ENCODE measurements at places on chromosomes 2 and 18.

- H3K27ac ChIP-seq, result no peak overlapping the region
- no peak overlapping the region for H3K4me3 ChIP-seq
- H3K27me3 ChIP-seq, result no peaks in the 10 kb centered on the region
- no peak for DNase-seq
- H3K4me1 ChIP-seq, result no peaks in the 10 kb centered on the region
Observed at GRCh38 chr18:79930020-79930642, 21.3 kb downstream of the SLC66A2 start.

DNA sequence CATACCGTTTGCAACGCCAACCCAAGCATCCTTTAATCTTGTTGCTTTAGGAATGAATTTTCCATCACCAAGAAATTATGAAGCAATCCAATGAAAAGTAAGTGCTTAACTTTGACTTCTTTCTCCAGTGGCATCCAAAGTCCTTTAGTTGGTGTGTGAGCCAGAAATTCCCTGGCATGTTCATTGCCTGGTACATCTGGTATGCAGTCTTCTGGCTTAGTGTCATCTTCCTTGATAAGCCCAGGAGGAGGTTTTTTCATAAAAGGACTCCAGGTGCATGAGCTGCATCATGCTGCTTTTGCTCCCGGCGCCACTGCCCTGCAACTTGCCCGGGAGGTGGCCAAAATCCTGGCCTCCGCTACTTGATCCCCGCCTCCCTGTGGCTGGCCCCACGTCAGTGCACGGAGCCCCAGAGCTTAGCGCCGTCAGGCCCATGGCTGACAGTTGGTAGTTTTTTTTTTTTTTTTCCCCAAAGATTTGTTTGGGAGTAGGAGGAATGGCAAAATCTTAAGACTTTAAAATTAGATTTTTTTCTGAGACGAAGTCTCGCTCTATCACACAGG is 58.7 kb downstream of the PUM2 start:
- peak overlapping the region; percentile 37 for H3K27ac ChIP-seq
- H3K36me3 ChIP-seq, result peaks cover 84% of the 10 kb centered on the region
- no peak overlapping the region for H3K4me3 ChIP-seq
- no peaks in the 10 kb centered on the region for H3K27me3 ChIP-seq

DNA sequence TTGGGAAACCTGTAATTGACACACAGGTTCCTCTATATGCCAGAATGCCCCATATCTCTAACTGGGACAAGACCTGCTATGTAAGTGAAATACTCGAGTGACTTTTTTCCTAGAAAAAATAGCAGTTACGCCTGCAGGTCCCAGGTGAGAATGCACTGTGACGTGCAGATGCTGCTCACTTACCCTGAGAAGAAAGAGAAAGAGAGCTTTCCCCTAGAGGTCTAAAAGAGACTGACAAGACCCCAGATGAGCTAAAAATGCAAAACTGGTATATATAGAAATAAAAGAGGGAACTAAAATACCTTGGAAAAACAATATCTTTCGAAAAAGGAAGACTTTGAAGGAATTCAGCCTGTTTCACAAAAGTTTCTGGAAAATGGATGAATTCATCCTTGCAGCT is 383.0 kb upstream of the DCC start:
- no peaks in the 10 kb centered on the region for H3K4me1 ChIP-seq
- no peak for DNase-seq
- no peak overlapping the region for H3K4me3 ChIP-seq
- H3K27ac ChIP-seq, result no peak overlapping the region

- H3K36me3 ChIP-seq, result no peaks in the 10 kb centered on the region
- no peaks in the 10 kb centered on the region for H3K27me3 ChIP-seq
- no peak overlapping the region for H3K27ac ChIP-seq
- DNase-seq, result no peak
- no peaks in the 10 kb centered on the region for H3K4me1 ChIP-seq
- H3K4me3 ChIP-seq, result no peak overlapping the region
Observed at GRCh38 chr2:146632707-146633106, 1212.1 kb upstream of the ACVR2A start.

- H3K4me3 ChIP-seq, result no peak overlapping the region
- no peak overlapping the region for H3K27ac ChIP-seq
- H3K36me3 ChIP-seq, result no peaks in the 10 kb centered on the region
- H3K4me1 ChIP-seq, result peaks cover 7% of the 10 kb centered on the region
- no peaks in the 10 kb centered on the region for H3K27me3 ChIP-seq
- DNase-seq, result no peak
Observed at GRCh38 chr2:16717477-16717876, 51.8 kb upstream of the CYRIA start.

DNA sequence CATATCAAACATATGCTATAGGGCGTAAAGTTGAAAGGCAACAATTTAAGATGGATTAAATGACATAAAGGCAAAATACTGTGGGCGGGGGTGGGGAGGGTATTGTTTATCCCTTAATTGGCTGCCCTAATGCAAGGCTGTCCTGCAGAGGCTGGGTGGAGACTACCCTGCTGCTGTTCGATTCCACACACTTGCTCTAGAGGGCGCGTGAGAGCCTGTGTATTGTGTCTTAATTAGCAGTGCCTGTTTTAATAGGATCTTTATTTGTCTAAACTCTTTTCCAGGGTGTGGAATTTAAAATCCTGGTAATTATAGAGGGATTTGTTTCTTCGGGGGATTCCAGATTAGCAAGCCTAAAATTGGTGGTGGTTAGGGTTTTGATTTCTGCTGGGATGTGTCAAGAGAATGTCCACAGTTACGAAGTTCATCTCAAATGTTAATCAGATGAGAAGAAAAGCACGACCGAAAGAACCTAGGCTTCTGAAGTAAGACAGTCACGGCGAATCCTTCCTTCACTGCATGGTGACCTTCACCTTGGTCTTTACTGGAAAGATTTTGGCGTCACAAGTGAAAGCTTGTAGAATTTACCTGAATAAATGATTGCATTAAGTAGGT is 103.5 kb upstream of the MAP3K20 start:
- H3K36me3 ChIP-seq, result no peaks in the 10 kb centered on the region
- H3K27me3 ChIP-seq, result no peaks in the 10 kb centered on the region
- H3K4me3 ChIP-seq, result no peak overlapping the region
- no peak overlapping the region for H3K27ac ChIP-seq
- DNase-seq, result peak; percentile 43

GRCh38 chr2:53188851-53189510 is 578.6 kb upstream of the CHAC2 start:
- no peak for DNase-seq
- no peaks in the 10 kb centered on the region for H3K36me3 ChIP-seq
- H3K4me1 ChIP-seq, result no peaks in the 10 kb centered on the region

- H3K4me3 ChIP-seq, result no peak overlapping the region
- DNase-seq, result no peak
- H3K27ac ChIP-seq, result no peak overlapping the region
Observed at GRCh38 chr2:47636596-47637264, 146.2 kb upstream of the MSH6 start.

DNA sequence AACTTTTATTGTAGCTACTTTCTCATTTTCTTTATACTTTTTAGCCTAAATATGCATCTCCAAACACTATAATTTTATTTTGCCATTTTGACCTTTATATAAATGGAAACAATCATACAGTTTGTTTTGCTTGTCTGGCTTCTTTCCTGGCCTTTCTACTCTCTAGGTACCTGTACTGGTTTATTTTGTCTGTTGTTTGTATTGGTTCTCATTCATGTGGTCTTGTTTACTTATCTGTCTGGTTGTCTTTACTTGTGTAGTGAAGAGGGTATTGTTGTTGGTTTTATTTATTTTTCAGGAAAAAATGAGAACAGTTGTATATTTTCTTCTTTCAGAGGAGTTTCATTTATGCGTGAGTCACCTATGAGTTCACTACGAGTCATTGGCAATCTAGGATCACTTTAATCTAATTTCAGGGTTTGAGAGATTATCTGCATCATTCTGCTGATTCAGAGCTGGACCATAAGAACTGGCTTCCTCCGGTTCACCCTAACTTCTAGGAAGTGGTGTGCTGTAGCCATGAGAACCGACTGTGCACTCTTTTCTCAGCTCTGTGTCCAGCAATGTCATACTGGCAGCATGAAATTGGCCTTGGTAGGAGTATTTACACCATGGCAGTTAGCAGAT is 33.1 kb upstream of the HDAC4 start:
- no peaks in the 10 kb centered on the region for H3K27me3 ChIP-seq
- H3K36me3 ChIP-seq, result no peaks in the 10 kb centered on the region
- no peaks in the 10 kb centered on the region for H3K4me1 ChIP-seq
- no peak overlapping the region for H3K4me3 ChIP-seq

GRCh38 chr2:100544911-100545596 is 17.7 kb upstream of the PDCL3 start:
- H3K4me1 ChIP-seq, result no peaks in the 10 kb centered on the region
- H3K4me3 ChIP-seq, result no peak overlapping the region
- no peaks in the 10 kb centered on the region for H3K27me3 ChIP-seq
- no peak overlapping the region for H3K27ac ChIP-seq

- no peak overlapping the region for H3K4me3 ChIP-seq
- H3K27me3 ChIP-seq, result no peaks in the 10 kb centered on the region
- no peaks in the 10 kb centered on the region for H3K36me3 ChIP-seq
- H3K27ac ChIP-seq, result no peak overlapping the region
Observed at GRCh38 chr18:26103579-26103978, 13.2 kb upstream of the SS18 start.

DNA sequence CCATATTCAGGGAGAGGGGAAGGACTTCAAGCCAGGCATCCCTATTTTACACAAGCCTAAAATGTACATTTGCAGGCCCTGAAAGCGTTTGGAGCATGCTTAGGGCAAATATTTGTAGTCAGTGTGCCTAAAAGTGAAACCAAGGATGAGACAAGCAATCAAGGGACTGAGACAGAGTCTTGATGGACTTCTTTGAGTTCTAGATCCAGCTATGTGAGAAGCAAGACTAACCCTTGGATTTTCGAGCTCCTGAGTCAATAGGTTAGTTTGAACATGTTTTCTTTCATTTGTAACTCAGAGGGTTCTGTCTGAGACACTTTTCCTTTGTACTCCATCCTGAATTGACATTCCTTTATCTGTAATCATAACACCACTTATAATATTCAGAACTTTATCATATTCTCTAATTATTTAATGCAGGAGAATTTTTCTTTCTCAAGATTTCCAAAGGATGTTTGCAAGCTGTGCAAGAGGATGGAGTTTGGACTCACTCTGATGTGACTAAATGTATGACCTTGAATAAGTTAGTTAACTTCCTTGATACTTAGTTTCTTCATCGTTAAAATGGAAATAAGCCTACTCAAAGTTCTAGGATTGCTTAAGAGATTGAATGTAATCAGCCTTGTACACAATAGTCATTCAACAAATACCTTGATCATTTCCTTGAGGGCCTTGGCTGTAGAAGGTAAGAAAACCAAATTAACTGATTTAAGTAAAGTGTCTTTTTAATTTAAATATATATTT is 1237.8 kb upstream of the ZEB2 start:
- H3K27ac ChIP-seq, result no peak overlapping the region
- H3K27me3 ChIP-seq, result no peaks in the 10 kb centered on the region
- H3K36me3 ChIP-seq, result no peaks in the 10 kb centered on the region
- H3K4me3 ChIP-seq, result no peak overlapping the region

DNA sequence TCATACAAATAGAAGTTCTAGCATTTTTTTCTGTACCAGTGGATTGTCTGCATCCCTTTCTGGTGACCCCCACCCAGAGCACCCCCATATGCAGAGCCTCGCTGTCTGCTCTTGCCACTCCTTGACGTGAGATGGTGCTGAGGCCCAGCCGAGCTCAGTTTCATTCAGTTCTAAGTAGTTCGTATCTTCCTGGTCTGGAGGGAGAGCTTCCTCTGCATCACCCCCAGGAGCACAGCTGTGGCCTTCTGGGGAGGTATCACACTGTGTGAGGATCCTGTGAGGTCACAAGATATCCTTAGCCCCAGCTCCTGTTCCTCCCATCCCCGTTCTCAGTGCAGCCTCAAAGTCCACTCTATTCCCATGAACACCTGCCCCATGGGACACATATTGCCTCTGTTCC is 132.7 kb downstream of the PTGR3 start:
- H3K4me1 ChIP-seq, result no peaks in the 10 kb centered on the region
- no peak overlapping the region for H3K4me3 ChIP-seq

DNA sequence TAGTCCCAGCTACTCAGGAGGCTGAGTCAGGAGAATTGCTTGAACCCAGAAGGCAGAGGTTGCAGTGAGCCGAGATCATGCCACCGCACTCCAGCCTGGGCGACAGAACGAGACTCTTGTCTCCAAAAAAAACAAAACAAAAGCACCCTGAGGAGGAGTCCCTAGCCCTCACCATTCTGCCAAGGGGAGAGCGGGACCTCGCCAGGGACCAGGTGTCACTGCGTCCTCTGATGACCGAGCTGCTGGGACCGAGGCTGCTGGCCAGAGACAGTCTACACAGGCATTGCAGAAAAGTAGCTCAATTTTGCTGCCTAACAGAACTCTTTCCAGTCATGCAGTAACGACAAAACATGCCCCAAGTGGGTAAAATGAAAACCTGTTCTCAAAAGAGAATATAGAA is 18.4 kb downstream of the NCK2 start:
- peaks cover 10% of the 10 kb centered on the region for H3K36me3 ChIP-seq
- no peaks in the 10 kb centered on the region for H3K27me3 ChIP-seq
- no peak for DNase-seq

- H3K36me3 ChIP-seq, result 0 out of 2 replicates have a peak, but pooled peaks cover 3% of the 10 kb centered on the region
- H3K27ac ChIP-seq, result no peak overlapping the region
- DNase-seq, result peak; percentile 63
- H3K4me1 ChIP-seq, result no peaks in the 10 kb centered on the region
- H3K27me3 ChIP-seq, result no peaks in the 10 kb centered on the region
Observed at GRCh38 chr2:119290859-119291587, 67.4 kb downstream of the STEAP3 start.

DNA sequence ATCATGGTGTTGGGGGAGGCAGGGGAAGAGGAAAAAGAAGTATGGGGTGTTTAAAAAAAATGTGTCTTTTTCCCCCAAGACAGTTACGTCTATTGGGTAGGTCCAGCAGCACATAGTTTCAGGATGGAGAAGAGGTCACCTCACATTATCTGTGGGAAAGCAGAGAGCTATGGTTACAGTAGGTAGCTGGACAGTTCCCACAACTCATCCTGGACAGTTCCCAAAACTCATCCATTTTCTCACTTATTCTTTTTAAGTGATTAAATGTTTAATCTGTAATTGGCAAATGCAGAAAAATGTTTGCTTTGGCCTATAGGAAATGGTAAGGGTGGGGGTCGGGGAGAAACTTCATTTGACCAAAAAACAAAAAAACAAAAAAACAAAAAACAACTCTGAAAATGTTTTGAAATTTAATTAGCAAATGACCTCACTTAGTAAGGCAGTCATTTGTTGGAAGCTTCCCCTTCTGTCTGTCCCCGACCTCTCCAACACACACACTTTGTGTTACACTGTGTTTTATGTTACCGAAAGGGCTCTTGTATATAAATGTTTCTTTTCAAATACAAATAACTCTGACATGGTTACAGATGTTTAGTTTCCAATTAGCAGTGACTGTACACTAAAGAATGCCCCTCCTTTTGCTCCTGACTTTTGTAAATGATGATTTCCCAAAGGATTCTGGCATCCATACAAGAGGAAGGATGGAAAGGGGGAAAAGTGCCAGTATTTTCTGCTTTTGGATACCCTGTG is 173.3 kb upstream of the ZFP36L2 start:
- peak overlapping the region; percentile 78 for H3K27ac ChIP-seq
- peaks cover 27% of the 10 kb centered on the region for H3K4me1 ChIP-seq
- H3K4me3 ChIP-seq, result no peak overlapping the region
- DNase-seq, result peak; percentile 16
- H3K27me3 ChIP-seq, result no peaks in the 10 kb centered on the region

- H3K36me3 ChIP-seq, result no peaks in the 10 kb centered on the region
- no peak overlapping the region for H3K4me3 ChIP-seq
- H3K4me1 ChIP-seq, result no peaks in the 10 kb centered on the region
- peak overlapping the region; percentile 64 for H3K27ac ChIP-seq
Observed at GRCh38 chr2:61620244-61621159, 82.3 kb upstream of the XPO1 start.

- no peaks in the 10 kb centered on the region for H3K27me3 ChIP-seq
- H3K27ac ChIP-seq, result no peak overlapping the region
- H3K4me1 ChIP-seq, result no peaks in the 10 kb centered on the region
- H3K36me3 ChIP-seq, result no peaks in the 10 kb centered on the region
- H3K4me3 ChIP-seq, result no peak overlapping the region
Observed at GRCh38 chr2:207640661-207641060, 15.5 kb upstream of the METTL21A start.
